IMR-90 (cell line): ENCODE measurements at places on chromosomes 4 and X. TPM values are rescaled to one million over a fixed set of nuclear protein-coding genes. Genes with fewer than 3 reads are reported as not detected.

GAGE12J gene
- not detected in 2 replicates for polyA plus RNA-seq

NCBP2L gene
- not detected in 2 replicates for polyA plus RNA-seq

SPANXA1 gene
- polyA plus RNA-seq, result not detected in 2 replicates

GRCh38 chr4:185405296-185405999, 8.8 kb downstream of the ANKRD37 start:
- H3K36me3 ChIP-seq, result peaks cover 21% of the 10 kb centered on the region
- no peak overlapping the region for H3K4me3 ChIP-seq
- no peaks in the 10 kb centered on the region for H3K4me1 ChIP-seq
- DNase-seq, result no peak

DNA sequence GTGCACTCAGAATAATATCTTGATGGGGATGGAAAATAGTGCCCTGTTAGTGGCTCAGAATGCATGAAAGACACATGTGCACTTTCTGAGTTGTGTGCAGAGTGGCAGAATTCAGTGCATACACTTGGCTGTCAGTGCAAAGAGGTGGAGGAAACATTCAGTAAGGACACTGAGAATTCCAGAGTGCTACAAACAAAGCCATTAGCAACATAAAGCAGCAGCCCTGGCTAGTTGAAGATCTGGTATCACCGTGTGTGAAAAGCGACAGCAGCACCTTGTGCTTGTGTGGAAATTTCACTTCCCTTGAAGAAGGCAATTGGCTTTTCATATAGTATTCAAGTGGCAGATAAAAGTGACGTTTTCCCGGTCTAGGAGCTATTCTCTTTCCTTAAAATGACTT, 810.4 kb downstream of the TRIML1 start:
- H3K27me3 ChIP-seq, result no peaks in the 10 kb centered on the region
- no peaks in the 10 kb centered on the region for H3K36me3 ChIP-seq
- no peak overlapping the region for H3K4me3 ChIP-seq
- no peak overlapping the region for H3K27ac ChIP-seq
- H3K4me1 ChIP-seq, result no peaks in the 10 kb centered on the region

- H3K4me1 ChIP-seq, result no peaks in the 10 kb centered on the region
- H3K27me3 ChIP-seq, result no peaks in the 10 kb centered on the region
- no peaks in the 10 kb centered on the region for H3K36me3 ChIP-seq
- no peak overlapping the region for H3K4me3 ChIP-seq
Observed at GRCh38 chrX:94454159-94454558, 780.2 kb downstream of the FAM133A start.

GRCh38 chr4:10031668-10032590, 10.6 kb upstream of the SLC2A9 start:
- H3K4me3 ChIP-seq, result no peak overlapping the region
- peak overlapping the region; percentile 85; the same call in 1 of the 2 replicates for H3K27ac ChIP-seq
- no peaks in the 10 kb centered on the region for H3K27me3 ChIP-seq

DNA sequence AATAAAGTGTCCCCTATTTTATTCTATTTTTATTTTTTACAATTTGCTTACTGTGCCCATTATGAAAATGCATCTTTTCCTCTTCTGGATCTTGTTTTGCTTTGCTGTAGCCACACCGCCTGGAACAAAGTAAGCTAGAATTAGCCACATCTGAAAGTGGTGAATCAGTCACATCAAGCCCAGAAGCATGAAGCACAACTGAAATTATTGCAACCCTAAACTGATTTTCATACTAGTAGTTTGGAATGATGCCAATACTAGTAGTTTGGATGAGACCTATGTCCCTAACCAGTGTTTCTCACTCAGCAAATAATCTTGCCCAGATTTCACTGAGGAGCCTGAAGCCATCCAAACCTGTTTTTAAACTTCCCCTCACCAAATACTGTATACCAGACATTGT, 303.0 kb downstream of the EPHA5 start:
- H3K27me3 ChIP-seq, result no peaks in the 10 kb centered on the region
- no peak overlapping the region for H3K4me3 ChIP-seq
- no peaks in the 10 kb centered on the region for H3K4me1 ChIP-seq
- no peak overlapping the region for H3K27ac ChIP-seq

DNA sequence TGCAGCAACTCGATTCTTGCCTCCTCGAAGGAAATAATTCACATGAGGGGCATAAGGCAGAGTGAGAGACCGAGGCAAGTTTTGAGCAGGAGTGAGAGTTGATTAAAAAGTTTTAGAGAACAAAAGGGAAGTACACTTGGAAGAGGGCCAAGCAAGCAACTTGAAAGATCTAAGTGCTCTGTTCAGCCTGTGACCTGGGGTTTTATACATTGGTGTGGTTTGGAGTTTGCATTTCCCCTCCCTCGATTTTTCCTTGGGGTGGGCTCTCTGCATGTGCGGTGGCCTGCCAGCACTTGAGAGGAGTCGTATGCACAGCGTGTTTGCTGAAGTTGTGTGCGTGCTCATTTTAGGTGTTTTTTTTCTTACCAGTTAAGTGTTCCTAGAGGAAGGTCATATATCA, 356.4 kb downstream of the KLHL4 start:
- no peaks in the 10 kb centered on the region for H3K36me3 ChIP-seq
- H3K4me3 ChIP-seq, result no peak overlapping the region
- no peaks in the 10 kb centered on the region for H3K4me1 ChIP-seq
- no peak for DNase-seq

- H3K36me3 ChIP-seq, result no peaks in the 10 kb centered on the region
- no peaks in the 10 kb centered on the region for H3K4me1 ChIP-seq
- no peak overlapping the region for H3K27ac ChIP-seq
- no peak overlapping the region for H3K4me3 ChIP-seq
- peak; percentile 49 for DNase-seq
- H3K27me3 ChIP-seq, result peaks cover 8% of the 10 kb centered on the region
Observed at GRCh38 chrX:119067023-119067739, 5.6 kb upstream of the CT47C1 start.

- no peaks in the 10 kb centered on the region for H3K36me3 ChIP-seq
- H3K27ac ChIP-seq, result peak overlapping the region; percentile 87
- H3K27me3 ChIP-seq, result no peaks in the 10 kb centered on the region
- H3K4me1 ChIP-seq, result peaks cover 3% of the 10 kb centered on the region
- peak overlapping the region; percentile 29; the same call in 1 of the 2 replicates for H3K4me3 ChIP-seq
Observed at GRCh38 chrX:3286196-3286945, 60.1 kb downstream of the MXRA5 start.

DNA sequence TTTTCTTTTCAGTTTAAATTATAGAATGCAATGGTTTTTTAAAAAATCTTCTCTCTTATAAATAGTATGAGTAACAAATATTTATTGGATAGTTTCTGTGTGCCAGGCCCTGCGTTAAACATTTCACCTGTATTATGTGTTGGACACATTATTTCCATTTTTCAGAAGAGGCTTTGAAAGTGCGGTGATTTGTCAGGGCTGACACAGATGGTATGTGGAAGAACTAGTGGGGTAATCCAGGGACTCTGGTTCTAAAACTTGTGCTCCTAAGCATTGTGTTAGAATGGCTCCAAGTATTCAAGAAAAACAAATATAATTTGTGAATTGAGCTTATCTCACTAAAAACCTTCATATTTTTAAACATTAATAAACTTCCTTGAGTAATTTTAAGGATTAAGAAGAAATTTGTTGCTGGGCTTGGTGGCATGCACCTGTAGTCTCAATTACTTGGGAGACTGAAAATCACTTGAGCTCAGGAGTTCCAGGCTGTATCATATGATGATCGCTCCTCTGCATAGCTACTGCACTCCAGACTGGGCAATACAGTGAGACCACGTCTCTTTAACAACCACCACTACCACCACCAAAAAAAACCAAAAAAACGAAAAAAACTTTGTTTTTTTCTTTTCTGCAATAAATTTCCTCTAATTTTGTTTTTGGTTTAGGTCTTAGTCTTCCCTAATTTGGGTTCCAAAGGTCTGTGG, 40.0 kb downstream of the RAPGEF2 start:
- peaks cover 12% of the 10 kb centered on the region for H3K4me1 ChIP-seq
- no peaks in the 10 kb centered on the region for H3K36me3 ChIP-seq
- no peaks in the 10 kb centered on the region for H3K27me3 ChIP-seq
- no peak overlapping the region for H3K27ac ChIP-seq
- DNase-seq, result no peak
- H3K4me3 ChIP-seq, result no peak overlapping the region
